ENCODE measurements at places on chromosomes 6 and 20.

DNA sequence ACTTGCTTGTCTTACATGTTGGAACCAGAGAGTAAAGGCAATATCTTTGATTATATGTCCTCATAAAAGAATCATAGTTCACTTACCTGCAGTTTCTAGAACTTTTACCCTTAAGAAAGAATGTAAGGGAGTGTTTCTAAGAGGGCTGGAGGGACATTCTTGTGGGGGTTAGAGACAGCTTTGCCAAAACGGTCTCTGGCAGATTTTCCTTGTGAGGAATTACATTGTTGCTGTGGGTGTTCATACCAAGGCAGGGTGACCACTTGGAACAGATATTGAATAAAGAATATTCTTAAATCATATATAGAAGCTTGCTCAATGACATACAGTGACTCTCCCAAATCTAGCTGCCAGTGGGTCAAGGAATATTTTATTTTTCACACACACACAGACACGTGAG lies 517.6 kb upstream of the SOX4 start:
- no peak for DNase-seq

GRCh38 chr6:127403636-127404035 lies 55.6 kb downstream of the KIAA0408 start:
- DNase-seq: no peak

- DNase-seq: no peak
Observed at GRCh38 chr20:23654717-23655116, 17.0 kb upstream of the CST3 start.

DNA sequence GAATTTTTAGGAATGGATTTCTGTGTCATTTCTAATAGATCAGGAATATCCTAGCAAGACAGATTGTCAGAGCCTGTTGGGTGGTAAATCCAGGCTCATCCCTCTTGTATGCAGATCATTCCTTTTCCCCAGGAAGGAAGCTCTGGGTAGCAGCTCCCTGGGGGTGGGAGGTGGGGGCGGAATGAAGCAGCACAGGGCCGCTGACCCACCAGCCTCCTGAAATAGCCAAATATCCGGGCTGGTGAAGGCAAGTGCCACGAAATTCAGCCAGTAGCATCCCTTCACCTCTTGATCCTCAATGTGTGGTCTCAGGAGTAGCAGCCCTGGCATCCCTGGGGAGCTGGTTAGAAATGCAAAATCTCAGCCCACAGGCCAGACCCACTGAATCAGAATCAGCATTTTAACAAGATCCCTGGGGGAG lies 256.9 kb downstream of the LRFN2 start:
- DNase-seq: peak; percentile 57

- DNase-seq: no peak
Observed at GRCh38 chr20:51008718-51009117, 14.2 kb downstream of the KCNG1 start.

GRCh38 chr6:52575502-52575892 lies 1.4 kb downstream of the TRAM2 start:
- no peak for DNase-seq

DNA sequence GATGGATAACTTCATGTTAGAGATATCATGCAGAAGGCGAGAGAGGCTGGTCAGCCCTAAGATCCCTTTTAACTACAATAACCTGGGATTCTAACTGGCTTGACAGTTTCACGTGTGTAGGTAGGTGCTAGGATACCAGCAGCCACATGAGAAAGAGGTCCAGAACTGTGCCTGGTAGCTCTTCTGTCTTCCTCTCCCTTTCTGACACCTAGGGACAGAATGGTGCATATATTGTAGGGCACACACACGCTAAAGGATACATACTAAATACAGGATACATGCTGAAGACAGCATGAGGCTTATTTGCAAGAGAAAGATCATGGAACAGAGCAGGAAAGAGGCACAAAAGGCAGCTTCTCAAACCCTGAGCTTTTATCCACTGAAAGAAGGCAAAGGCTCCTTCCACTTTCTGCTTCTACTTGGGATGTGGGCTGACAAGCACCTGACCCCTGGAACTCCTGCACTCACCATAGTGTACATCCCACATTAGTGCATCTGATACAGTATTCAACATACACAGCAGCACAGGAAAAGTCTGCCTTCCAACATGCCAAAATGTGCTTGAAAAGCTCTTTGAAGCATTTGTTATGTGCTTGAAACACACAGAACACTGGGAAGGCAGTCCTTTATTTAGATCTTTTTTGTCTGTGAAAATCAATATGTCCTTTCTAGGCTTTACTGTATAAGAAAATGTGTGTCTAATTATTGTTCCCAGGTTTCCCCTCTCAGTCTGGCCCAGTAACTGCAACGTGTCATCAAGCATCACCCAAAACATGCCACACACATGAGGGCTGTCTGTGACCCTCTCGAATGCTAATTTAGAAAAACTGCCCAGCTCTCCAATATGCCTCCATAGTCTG lies 3.2 kb downstream of the SLC22A23 start:
- no peak for DNase-seq

DNA sequence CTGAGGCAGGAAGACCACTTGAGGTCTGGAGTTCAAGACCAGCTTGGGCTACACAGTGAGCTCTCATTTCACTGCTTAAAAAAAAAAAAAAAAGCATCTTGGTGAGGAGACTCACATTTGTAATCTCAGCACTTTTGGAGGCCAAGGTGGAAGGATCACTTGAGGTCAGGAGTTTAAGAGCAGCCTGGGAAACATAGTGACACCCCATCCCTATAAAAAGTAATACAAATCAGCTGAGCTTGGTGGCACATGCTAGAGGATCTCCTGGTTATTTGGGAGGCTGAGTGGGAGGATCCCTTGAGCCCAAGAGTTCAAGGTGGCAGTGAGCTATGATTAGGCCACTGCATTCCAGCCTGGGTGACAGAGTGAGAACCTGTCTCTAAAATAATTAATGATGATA lies 29.4 kb upstream of the SYNCRIP start:
- no peak for DNase-seq

DNA sequence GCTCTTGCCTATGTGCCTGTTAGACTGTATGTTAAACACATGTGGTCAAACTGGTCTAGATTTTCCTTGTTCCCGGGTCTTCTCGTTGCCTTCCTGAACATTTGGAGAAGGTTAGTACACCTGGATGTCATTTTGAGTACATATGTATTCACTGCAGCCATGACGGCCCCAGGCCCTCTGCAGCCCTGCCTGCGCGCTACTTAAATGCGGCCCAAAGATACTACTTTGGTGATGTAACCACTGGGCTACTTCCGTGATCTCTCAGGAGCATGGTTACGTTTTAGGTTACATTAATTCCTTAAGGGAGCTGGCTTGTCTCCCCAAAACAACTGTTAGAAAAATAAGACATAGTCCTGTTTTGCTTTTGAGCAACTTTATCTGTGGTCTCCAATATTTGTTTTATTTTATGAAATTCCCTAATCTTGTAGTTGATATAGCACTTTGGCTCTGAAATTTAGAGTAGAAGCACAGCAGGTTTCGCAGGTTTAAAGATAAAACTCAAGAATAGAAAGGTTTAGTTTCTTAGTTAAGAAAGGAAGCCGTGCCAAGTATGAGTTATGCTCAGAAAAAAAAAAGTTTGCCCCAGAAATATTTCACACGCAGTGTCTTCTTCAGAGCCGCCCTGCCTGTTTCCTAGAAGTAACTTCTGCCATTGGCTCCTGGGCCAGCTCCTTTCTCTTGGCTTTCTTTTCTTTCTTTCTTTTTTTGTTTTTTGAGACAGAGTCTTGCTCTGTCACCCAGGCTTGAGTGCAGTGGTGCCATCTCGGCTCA lies 38.1 kb downstream of the TIAM2 start:
- DNase-seq: no peak

DNA sequence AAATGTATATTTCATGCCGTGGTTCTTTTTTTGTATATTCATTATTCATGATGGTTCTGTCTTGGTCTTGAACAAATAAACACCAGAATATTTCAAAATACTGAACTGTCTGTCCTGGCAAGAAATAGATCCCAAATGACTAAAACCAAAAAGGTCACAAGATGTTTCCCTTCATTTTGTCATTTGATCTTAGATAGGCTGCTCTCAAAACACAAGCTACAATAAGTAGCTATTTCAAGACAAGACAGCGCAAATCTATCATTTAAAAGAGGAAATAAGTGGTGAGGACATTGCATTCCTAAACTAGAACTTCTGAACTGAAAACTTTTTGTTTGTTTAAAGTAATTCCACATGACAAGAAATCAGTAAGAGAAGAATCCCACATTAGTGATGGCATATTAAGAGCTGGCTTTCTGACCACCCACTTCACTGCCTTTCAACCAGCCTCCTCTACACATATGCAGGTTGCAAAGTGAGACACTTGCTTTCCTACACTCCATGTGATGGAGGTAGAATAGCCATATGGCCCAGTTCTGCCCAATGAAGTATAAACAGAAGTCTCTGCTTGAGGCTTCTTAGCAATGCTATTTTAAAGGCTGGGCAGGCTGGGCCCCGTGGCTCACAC lies 54.4 kb upstream of the CCDC28A start:
- no peak for DNase-seq

GRCh38 chr6:136979206-136979605 lies 57.1 kb downstream of the SLC35D3 start:
- DNase-seq: no peak

DNA sequence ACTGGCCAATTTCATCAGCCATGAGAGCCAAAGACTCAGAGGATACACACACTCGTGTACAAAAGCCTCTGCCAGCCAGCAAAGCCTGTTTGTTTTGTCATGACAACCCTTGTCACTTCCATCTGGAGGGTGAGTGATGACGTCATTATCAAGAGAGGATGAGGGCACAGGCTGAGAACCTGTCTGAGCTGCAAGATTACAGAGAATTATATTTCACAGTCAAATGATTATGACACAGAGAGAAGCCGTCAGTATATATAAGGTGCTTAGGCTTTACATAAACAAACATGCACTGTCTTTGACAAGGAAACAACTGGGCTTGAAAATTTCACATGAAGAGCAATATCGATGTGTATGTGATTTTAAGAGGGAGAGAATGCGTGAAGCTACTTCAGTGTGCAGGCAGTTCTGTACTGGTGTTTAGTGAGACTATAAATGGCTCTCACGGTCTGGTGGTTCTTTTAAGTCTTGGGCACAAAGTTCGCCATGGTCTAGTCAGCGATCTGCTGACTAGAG lies 36.5 kb upstream of the BCLAF1 start:
- no peak for DNase-seq

- DNase-seq: peak; percentile 70
Observed at GRCh38 chr6:111478749-111479148, 4.3 kb downstream of the REV3L start.

GRCh38 chr20:4326195-4327065 lies 311.1 kb upstream of the RNF24 start:
- DNase-seq: no peak

- no peak for DNase-seq
Observed at GRCh38 chr6:56958481-56958880, 3.6 kb downstream of the BEND6 start.

DNA sequence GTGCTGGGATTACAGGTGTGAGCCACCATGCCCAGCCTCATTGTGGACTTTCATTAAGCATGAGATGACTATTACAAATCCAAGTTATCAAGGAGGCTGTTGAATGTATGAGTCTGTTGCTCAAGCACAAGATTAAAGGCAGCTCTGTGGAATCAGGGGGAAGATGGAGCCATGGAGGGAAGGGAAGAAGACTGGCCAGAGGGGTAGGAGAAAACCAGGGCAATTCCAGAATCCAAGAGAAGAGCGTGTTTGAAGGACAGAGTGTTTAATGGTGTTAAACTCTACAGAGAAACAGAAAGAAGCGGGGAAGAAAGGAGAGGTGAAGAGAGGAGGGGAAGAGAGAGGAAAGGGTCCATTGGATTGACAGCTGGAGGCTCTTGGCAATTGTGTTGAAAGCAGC lies 49.8 kb upstream of the TTPAL start:
- DNase-seq: no peak

DNA sequence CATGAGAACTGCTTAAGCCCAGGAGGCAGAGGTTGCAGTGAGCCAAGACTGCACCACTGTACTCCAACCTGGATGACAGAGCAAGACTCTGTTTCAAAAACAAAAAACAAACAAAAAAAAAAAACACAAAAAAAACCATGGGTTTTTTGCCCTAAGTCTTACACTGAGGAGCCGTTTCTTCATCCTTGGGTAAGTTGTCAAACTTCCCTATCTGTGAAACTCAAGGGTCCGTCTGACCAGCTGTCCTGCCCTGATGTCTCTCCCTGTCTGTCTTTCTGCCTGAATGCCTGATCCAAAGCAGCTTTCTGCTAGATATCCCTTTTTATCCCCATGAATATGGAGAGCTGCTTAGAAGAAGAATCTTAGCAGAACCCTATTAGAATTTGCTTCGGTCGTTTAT lies 41.3 kb upstream of the CLDN20 start:
- DNase-seq: no peak

GRCh38 chr6:110876806-110877564 lies 2.4 kb downstream of the AMD1 start:
- DNase-seq: no peak

DNA sequence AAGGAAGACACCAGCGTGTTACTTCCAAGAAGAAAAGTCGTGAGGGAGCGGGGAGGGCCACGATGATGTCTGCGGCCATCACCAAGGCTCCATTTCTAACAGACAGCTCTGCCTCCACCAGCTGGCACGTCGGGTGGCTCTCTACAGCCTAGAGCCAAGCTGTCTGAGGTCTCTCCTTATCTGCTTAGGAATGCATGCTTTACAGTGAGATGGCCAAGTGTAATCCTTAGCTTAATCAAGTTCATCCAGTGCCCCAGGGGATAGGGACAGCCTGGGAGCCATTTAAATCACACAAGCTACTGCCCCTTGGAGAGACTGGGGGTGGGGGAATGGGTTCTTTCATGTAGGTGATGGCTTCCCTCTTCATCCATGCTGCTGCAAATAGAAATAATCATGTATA lies 213.8 kb upstream of the CST7 start:
- DNase-seq: peak; percentile 48

DNA sequence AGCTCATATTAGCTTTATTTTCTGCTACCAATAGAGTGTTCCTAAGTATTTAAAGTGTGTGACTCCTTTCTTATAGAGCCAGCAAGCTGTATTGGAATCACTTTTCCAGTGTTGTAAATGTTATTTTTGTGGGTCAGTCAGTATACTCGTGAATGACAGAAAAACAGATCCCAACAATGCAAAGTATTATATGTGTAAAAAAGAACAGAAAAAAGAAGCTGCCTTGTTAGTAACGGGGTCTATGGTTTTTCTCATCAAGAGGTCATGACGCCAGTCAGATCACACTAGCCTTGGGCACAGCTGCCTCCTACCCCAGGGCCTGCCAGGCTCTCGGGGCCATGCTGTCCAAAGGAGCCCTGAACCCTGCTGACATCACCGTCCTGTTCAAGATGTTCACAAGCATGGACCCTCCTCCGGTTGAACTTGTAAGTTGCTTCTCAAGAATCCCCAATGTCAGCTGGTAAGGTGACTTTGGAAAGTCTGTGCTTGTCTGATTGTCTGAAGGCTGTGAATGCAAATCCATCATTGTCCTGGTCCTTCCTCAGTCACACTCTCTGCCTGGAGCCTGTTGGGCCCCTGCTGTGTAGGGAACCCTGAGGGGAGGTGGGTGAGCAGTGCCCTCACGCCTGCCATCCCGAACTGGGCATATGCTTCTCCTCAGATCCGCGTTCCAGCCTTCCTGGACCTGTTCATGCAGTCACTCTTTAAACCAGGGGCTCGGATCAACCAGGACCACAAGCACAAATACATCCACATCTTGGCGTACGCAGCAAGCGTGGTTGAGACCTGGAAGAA lies 9.8 kb downstream of the NELFCD start:
- DNase-seq: no peak

- DNase-seq: no peak
Observed at GRCh38 chr20:59580991-59581401, 23.3 kb upstream of the PHACTR3 start.

GRCh38 chr20:31969991-31970390 lies 2.0 kb downstream of the XKR7 start:
- DNase-seq: no peak

Data from NT2/D1 (cell line).